Uterus (tissue), 4 donors: ENCODE measurements at places on chromosomes 1 and 21.
A peak's percentile ranks its signal among the peaks of the same experiment; 100 is the strongest.

GRCh38 chr1:156241311-156241811 lies 623 bp upstream of the BGLAP start:
- no peak overlapping the region for H3K4me3 ChIP-seq
- no peaks in the 10 kb centered on the region for H3K36me3 ChIP-seq
- H3K27me3 ChIP-seq = peaks cover 3% of the 10 kb centered on the region
- DNase-seq = no peak
- H3K27ac ChIP-seq = no peak overlapping the region
- peaks cover 5% of the 10 kb centered on the region for H3K4me1 ChIP-seq

GRCh38 chr1:236321101-236321500 lies 39.3 kb upstream of the ERO1B start:
- no peaks in the 10 kb centered on the region for H3K4me1 ChIP-seq
- H3K27ac ChIP-seq = no peak overlapping the region
- H3K36me3 ChIP-seq = no peaks in the 10 kb centered on the region
- no peak overlapping the region for H3K4me3 ChIP-seq

- peaks cover 13% of the 10 kb centered on the region for H3K4me1 ChIP-seq
- no peaks in the 10 kb centered on the region for H3K36me3 ChIP-seq
- no peaks in the 10 kb centered on the region for H3K27me3 ChIP-seq
- H3K4me3 ChIP-seq = no peak overlapping the region
- no peak for DNase-seq
Observed at GRCh38 chr1:59045636-59046035, 251.3 kb upstream of the FGGY start.

- H3K4me1 ChIP-seq = no peaks in the 10 kb centered on the region
- no peak for DNase-seq
- H3K4me3 ChIP-seq = no peak overlapping the region
- no peaks in the 10 kb centered on the region for H3K27me3 ChIP-seq
- no peaks in the 10 kb centered on the region for H3K36me3 ChIP-seq
Observed at GRCh38 chr1:169618367-169618766, 11.6 kb downstream of the SELP start.

- no peak for DNase-seq
- no peak overlapping the region for H3K4me3 ChIP-seq
- H3K4me1 ChIP-seq = no peaks in the 10 kb centered on the region
- H3K27me3 ChIP-seq = no peaks in the 10 kb centered on the region
- no peaks in the 10 kb centered on the region for H3K36me3 ChIP-seq
- H3K27ac ChIP-seq = no peak overlapping the region
Observed at GRCh38 chr1:209029737-209030136, 553.8 kb upstream of the CAMK1G start.

DNA sequence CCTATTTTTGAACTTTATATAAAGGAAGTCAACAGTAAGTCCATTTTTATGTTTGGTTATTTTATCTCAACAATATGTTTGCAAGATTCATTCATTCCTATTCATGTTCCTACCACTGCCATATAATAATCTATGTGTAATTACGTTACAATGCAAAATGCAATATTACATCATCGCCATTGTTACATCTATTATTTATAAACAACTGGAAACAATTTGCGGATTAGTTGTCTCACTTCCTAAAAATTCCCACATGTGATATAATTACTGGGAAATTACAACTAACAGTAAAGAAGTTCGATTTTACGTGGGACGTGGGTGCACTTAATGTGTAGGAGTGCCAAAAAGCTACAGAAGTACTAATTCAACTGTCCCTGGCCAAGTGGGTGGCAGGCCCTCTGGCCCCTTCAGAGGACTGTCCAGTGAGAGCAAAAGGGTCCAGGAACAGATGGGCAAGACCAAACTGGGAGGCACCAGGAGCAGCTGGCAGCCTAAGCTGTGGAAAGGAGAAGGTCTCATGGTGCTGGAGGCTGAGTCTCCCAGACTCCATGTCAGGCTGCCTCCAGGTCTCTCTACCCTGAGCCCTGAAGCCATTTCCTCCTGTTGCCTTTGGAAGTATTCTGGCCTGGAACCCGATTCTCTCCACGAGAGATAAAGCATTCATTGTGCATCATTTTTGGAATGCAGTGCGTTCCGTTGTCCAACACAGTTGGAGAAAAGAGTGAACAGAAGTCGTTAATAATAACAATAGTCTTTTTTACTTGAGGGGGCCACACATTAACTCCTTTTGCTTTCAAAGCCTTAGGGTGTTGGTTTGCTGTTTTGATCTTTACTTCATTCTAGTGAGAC lies 42.9 kb downstream of the TNNT2 start:
- H3K4me3 ChIP-seq = no peak overlapping the region
- no peaks in the 10 kb centered on the region for H3K4me1 ChIP-seq
- H3K27ac ChIP-seq = no peak overlapping the region
- no peak for DNase-seq
- H3K27me3 ChIP-seq = no peaks in the 10 kb centered on the region

- H3K27me3 ChIP-seq = no peaks in the 10 kb centered on the region
- H3K4me3 ChIP-seq = no peak overlapping the region
- peak overlapping the region; percentile 76 for H3K27ac ChIP-seq
- no peaks in the 10 kb centered on the region for H3K4me1 ChIP-seq
- DNase-seq = no peak
Observed at GRCh38 chr1:94688646-94689045, 131.5 kb upstream of the SLC44A3 start.

DNA sequence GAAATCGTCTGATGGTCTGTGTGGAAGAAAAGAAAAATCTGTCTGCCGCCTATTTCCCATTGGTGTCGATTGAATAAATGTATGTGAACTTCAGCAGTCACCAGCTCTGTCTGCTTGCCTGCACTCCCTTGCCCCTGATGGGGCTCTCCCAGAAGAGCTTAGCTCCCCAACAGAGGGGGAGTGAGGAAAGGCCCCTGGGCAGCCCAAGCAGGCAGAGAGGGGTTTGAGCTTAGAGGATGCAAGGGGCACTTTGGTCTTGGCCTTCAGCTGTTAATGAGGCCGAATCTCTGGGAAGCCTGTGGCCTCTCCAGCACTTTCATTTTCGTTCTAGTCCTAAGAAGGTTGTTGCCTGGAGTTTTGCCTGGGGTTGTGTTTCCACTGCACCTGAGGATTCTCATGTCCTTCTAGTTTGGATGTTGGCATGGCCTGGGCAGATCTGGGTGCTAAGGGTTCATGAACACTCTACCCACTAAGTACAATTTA lies 2.8 kb downstream of the FOXD2 start:
- H3K27ac ChIP-seq = no peak overlapping the region
- H3K4me1 ChIP-seq = no peaks in the 10 kb centered on the region
- no peak overlapping the region for H3K4me3 ChIP-seq

- DNase-seq = no peak
- no peaks in the 10 kb centered on the region for H3K4me1 ChIP-seq
- no peaks in the 10 kb centered on the region for H3K36me3 ChIP-seq
- no peak overlapping the region for H3K27ac ChIP-seq
- no peaks in the 10 kb centered on the region for H3K27me3 ChIP-seq
Observed at GRCh38 chr1:71228241-71228640, 147.4 kb upstream of the ZRANB2 start.

GRCh38 chr1:19793360-19794046 lies 6.2 kb downstream of the TMCO4 start:
- H3K4me3 ChIP-seq = no peak overlapping the region
- H3K4me1 ChIP-seq = no peaks in the 10 kb centered on the region
- H3K27ac ChIP-seq = no peak overlapping the region
- H3K36me3 ChIP-seq = no peaks in the 10 kb centered on the region
- no peaks in the 10 kb centered on the region for H3K27me3 ChIP-seq

DNA sequence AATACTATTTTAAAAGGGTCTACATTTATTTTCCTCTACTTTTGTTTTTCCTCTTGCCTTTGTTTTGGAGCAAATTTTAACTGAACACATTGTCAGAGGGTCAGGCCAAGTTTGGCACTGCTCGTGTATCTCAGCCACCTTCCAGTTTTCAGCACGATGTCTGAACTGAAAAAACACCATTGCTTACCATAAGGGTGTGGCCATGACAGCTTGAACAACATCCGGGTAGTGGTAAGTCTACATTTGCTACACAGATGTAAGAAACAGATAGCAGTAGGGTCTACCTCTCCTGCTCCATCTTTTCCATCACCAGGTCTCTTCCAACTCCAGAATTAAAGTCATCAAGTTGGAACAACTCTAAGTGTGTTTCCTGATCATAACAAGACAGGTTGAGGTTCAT lies 4.2 kb downstream of the HIVEP3 start:
- no peaks in the 10 kb centered on the region for H3K36me3 ChIP-seq
- H3K27me3 ChIP-seq = no peaks in the 10 kb centered on the region
- DNase-seq = no peak

DNA sequence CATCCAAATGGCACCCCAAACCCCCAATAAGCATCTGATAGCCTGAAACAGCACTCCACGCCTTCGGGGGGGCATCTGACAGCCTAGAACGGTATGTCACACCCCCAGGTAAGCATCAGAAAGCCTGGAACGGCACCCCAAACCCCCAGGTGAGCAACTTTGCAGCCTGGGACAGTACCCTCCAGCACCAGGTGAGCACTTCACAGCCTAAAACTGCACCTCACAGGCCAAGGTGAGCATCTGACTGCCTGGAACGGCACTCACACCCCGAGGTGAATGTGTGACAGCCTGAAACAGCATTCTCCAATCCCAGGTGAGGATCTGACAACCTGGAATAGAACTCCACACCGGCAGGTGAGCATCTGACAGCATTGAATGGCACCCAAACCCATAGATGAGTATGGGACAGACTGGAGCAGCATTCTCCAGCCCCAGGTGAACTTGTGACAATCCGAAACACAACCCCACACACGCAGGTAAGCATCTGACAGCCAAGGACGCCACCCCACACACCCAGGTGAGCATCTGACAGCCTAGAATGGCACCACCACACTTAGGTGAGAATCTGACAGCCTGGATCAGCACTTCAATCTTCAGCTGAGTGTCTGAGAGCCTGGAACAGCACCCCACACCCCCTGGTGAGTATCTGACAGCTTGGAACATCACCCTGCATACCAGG lies 18.3 kb upstream of the MMEL1 start:
- H3K4me3 ChIP-seq = no peak overlapping the region
- no peaks in the 10 kb centered on the region for H3K27me3 ChIP-seq
- H3K27ac ChIP-seq = no peak overlapping the region
- H3K36me3 ChIP-seq = no peaks in the 10 kb centered on the region
- H3K4me1 ChIP-seq = no peaks in the 10 kb centered on the region

- H3K36me3 ChIP-seq = no peaks in the 10 kb centered on the region
- no peaks in the 10 kb centered on the region for H3K27me3 ChIP-seq
- no peaks in the 10 kb centered on the region for H3K4me1 ChIP-seq
- H3K27ac ChIP-seq = no peak overlapping the region
Observed at GRCh38 chr1:210377731-210378333, 49.1 kb downstream of the HHAT start.

GRCh38 chr1:246029616-246030015 lies 477.5 kb downstream of the SMYD3 start:
- no peaks in the 10 kb centered on the region for H3K4me1 ChIP-seq
- no peak for DNase-seq
- no peak overlapping the region for H3K27ac ChIP-seq
- H3K27me3 ChIP-seq = no peaks in the 10 kb centered on the region
- no peaks in the 10 kb centered on the region for H3K36me3 ChIP-seq

GRCh38 chr1:90850181-90850897 lies 133.2 kb upstream of the BARHL2 start:
- no peaks in the 10 kb centered on the region for H3K36me3 ChIP-seq
- H3K4me1 ChIP-seq = no peaks in the 10 kb centered on the region
- DNase-seq = no peak
- peak overlapping the region; percentile 63 for H3K27ac ChIP-seq
- no peaks in the 10 kb centered on the region for H3K27me3 ChIP-seq
- H3K4me3 ChIP-seq = peak overlapping the region; percentile 46

DNA sequence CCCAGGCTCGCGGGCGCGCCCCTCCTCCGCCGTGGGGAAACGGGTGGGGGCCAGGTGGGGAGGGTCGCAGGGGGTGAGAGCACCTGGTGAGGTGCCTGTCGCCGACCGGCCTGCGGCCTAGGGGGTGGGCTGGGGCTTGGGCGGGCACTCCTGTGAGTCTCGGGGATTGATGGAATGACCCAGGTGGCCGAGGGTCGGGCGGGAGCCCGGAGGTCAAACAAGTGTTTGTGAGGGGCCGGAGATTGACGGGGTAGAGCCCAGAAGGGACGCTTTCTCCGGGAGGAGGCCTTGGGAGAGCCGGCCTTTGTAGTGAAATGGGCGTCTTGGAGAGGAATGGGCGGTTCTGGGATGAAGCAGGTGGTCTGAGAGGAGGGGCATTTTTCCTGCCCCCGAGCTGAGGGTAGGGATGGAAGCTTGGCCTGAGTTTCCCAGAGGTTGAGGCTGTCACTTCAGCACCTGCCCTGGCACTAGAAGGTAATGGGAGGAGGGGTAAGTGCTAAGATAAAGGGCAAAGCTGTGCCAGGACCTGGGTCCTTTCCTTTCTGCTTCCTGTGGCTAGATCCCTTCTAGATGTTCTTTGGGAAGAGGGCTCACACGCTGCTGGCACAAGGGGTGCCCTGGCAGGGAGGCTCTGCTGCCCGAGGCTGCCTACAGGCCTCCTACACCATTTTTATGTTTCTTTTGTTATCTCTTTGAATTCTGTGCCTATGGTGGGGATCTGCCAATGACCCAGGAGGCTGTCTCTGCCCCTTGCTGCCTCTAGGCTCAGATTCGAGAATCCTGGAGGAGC lies 56.1 kb downstream of the NDUFS5 start:
- peak overlapping the region; percentile 8 for H3K27ac ChIP-seq
- no peaks in the 10 kb centered on the region for H3K27me3 ChIP-seq
- H3K4me1 ChIP-seq = no peaks in the 10 kb centered on the region
- peak overlapping the region; percentile 24 for H3K4me3 ChIP-seq
- DNase-seq = no peak
- no peaks in the 10 kb centered on the region for H3K36me3 ChIP-seq

DNA sequence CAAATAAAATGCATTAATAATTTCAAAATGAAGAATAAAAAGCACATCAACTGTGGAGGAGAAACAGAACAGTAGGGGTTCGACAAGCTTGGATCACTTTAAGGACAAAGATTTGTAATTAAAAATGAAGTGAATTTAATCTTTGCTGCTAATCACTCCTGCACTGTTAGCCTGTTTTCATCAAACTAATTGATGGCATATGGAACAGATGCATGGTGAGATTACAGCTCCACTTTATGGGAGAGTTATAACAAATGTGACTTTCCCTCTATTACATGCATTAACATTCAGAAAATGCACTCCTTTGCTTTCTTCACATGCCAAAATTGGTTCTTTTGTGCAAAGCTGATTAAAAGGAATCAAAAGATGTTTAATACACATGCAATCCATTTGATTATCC lies 207.2 kb upstream of the C21orf91 start:
- H3K4me3 ChIP-seq = no peak overlapping the region
- no peaks in the 10 kb centered on the region for H3K36me3 ChIP-seq
- no peak for DNase-seq
- H3K27ac ChIP-seq = no peak overlapping the region
- H3K27me3 ChIP-seq = no peaks in the 10 kb centered on the region

- no peaks in the 10 kb centered on the region for H3K27me3 ChIP-seq
- H3K4me1 ChIP-seq = no peaks in the 10 kb centered on the region
- H3K4me3 ChIP-seq = no peak overlapping the region
- peak overlapping the region; percentile 84 for H3K27ac ChIP-seq
- DNase-seq = no peak
- no peaks in the 10 kb centered on the region for H3K36me3 ChIP-seq
Observed at GRCh38 chr1:2544093-2544874, 11.9 kb upstream of the TNFRSF14 start.

GRCh38 chr1:205914730-205915129 lies 28.5 kb downstream of the SLC26A9 start:
- H3K27me3 ChIP-seq = no peaks in the 10 kb centered on the region
- H3K4me3 ChIP-seq = no peak overlapping the region
